Inflammatory macrophage treated with lipopolysaccharide for 1 hour (primary cell): ENCODE measurements at places on chromosomes 12 and 14.

GRCh38 chr12:104602896-104603295 is 146.1 kb downstream of the CHST11 start:
- peak; percentile 57 for DNase-seq

GRCh38 chr14:21476523-21476924 is 235 bp downstream of the RAB2B start:
- no peak for DNase-seq

DNA sequence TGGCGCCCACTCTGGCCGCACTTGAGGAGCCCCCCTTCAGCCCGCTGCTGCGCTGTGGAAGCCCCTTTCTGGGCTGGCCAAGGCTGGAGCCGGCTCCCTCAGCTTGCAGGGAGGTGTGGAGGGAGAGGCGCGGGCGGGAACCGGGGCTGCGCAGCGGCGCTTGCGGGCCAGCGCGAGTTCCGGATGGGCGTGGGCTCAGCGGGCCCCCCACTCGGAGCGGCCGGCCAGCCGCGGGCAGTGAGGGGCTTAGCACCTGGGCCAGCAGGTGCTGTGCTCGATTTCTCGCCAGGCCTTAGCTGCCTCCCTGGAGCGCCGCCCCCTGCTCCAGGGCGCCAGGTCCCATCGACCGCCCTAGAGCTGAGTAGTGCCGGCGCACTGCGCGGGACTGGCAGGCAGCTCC is 8.0 kb upstream of the VWF start:
- DNase-seq: no peak

DNA sequence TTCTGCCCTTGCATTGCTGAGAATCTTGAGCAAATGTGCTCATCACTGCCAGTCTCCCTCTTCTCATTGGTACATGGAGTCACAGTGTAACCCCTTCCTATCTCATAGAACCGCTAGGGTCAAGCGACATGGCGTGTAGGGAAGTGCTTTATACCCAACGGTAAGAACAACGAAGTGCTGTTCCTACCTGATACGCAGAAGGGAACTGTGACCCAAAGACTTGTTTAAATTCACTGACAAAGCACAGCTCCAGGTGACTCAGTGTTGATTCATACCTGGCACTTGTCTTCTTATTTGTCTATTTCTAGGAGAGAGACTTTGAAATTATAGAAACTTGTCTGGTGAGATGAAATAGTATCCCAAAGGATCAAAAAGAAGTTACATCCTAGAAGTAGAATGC is 53.7 kb downstream of the FBXL14 start:
- no peak for DNase-seq

DNA sequence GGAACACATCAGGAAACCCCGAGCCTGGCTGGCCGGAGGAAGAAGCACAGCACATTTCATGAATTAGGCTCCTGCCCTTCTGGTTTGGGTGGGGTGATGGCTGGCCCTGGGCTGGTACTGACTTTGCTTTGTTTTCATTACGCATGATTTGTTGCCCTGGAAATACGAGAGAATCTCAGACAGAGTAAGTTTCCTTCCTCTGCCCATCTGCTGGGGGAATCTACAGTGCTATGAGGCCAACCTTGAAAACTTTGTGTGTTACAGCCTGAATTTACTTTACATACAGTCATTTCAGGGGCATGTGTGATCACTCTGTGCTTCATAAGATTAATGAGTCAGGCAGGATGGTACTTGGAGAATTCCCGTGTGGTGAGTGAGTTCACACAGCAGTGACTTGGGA is 20.5 kb upstream of the SLC5A8 start:
- no peak for DNase-seq

DNA sequence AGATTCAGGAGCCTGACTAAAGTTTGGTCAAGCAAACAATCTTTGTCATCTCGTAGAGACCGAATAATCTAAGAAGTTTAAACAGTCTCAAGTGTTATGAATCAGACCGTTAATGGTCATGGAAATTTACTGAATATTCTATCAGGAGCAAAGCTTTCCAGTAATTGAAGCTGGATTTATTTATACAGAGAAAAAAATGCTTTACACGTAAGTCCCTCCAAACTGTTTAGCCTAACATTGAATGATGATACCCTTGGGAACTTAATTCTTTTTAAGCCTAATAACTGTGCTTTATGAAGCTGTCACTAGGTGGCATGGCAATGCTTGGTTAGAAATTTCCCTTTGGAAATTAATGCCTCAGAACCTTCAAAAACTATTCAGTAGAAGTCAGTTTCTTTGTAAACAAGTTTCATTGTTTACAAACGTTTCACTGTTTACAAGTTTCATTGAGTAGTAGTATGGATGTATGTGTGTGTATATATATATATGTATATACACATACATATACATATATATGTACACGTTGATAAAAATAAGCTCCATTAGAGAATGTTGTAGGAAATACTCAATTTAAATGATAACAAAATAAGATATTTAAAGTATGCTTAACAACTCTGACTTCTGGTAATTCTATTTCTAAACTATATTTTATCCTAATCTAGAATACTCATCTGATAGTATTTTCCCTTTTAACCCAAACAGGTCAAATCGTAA is 32.1 kb downstream of the DEPDC4 start:
- peak; percentile 72 for DNase-seq

GRCh38 chr12:64450711-64451486 is 1.0 kb upstream of the TBK1 start:
- peak; percentile 71 for DNase-seq

DNA sequence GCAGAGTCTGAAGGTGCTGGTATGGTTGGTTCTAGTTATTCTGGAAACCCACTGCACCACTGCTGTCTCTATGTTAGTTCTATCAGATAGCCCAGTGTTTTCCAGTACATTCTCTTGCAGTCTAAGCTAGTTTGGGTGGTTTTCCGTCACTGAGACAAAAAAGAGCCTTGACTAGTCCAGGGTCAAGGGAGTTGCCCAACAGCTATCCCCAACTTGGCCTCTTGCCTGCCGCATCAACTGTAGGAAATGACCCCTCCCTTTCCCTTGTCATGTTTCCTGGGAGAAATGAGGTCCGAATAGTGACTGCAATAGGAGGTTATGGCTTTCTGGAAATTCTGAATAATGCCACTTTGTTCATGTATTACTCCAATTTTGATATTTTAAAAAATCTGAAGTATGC is 160.4 kb downstream of the EFCAB11 start:
- no peak for DNase-seq

DNA sequence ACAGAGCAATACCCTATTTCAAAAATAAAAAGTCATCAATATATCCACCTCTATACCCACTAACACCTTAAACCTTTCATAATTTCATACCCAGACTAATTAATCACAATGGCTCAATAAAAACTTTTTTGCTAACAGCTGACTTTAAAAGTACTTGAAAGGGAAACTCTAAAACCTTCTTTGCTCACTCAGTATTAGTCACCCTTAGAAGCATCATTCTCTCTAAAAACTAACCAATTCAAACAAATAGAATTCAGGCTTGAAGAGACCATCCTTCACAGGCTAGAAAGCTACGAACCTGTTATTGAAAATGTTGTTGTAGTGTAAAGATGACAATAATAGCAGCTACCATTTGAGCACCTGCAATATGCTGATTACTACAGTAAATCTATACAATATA is 37.2 kb downstream of the HECTD1 start:
- DNase-seq: no peak

DNA sequence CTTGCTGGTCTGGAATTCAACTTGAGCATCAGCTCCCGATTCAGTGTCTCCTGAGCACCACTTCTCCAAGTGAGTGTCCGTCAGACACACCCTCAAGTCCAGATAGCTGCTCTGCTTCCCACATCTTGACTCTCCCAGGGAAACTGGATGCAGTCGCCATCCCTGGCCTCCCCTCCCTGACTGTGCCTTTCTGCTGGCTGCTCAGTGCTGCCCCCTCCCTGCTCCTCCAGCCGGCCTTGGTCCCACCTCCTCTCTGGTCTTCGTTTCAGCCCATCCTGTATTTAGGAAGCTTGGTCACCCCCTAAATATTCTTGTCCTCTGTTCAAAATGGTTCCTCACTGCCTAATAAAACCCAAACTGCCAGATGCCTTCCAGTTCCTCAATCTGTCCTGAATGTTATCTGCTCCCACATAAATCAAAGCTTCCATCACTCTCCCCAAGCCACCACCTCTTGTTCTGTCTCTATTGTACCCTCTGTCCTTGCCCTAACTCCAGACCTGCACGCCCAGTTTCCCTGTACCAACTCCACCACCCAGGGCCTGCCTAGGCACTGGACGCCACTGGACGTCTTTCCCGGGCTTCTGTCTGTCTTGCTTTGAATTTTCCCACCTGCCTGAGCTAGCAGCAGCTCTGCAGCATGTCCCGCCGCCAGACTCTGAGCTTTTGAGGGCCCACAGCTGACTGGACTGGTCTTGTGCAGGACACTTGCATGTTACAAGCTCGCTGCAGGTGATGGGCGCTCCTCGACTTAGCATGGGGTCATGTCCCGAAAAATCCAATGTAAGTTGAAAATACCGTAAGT is 33.8 kb downstream of the CCDC92 start:
- DNase-seq: no peak

- DNase-seq: no peak
These were observed 28.3 kb upstream of the HIGD1C start for GRCh38 chr12:50924131-50924438.

- DNase-seq: no peak
These were observed 94.2 kb upstream of the CNOT2 start for GRCh38 chr12:70149013-70149412.

DNA sequence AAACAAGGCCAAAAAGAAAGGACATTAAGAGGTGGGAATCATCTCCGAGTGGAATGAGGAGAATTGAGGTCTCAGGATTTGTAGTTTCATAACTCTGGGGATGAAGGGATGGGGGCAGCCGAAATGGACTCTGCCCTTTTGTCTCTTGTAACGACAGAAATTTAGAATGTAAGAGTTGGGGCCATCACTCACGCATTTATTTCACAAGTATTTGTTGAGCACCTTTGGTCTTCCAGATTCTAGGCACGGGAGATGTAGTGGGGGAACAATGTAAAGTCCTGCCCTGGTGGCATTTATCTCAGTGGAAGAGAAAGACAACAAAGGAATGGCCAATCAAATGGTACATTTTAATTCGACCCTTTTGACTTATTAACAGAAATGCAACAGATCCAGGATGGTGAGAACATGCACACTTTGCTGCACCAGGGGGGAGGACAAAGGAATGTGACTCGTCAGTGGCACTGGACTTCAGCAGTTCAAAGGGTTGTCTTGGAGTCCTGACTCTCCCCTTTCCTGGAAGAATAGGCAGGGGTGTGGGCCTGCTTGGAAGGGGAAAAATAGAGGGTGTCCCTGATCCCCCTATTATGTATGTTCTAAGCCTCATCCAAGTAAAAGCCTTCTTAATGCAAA is 102.0 kb downstream of the TMEM30B start:
- DNase-seq: no peak

GRCh38 chr12:20561871-20562270 is 133.3 kb upstream of the SLCO1C1 start:
- no peak for DNase-seq

DNA sequence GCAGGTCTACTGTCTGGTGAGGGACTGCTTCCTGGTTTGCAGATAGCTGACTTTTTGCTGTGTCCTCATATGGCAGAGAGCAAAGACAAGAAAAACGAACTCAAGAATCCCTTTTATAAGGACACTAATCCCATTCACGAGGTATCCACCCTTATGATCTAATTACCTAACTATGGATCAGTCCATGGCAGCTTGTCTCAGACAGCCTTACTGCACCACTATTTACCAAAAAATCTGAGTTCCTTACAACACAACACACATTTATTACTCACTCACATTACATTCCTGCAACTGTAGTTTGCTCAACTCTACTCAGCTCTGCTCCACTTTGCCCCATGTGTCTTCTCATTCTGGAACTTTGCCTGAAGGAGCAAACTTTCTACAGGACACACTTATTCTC is 10.1 kb upstream of the SLC6A15 start:
- no peak for DNase-seq

DNA sequence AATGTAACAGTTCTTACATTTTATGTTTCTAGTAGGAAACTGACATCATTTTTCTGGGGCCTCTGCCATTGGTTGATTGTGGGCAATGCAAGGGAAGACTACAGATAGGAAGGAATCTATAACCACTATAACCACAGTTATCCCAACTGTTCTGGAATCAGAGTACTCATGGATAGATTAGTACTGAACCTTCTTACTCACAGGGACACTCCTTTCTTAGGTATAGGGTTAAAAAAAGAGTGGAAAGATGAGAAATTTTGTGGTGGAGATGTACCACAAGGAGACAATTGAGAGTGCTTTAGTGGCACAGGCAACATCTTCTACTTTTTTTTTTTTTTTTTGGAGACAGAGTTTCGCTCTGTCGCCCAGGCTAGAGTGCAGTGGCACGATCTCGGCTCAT is 21.0 kb downstream of the TMEM116 start:
- no peak for DNase-seq

GRCh38 chr12:58593557-58594304 is 326.6 kb downstream of the LRIG3 start:
- DNase-seq: no peak

DNA sequence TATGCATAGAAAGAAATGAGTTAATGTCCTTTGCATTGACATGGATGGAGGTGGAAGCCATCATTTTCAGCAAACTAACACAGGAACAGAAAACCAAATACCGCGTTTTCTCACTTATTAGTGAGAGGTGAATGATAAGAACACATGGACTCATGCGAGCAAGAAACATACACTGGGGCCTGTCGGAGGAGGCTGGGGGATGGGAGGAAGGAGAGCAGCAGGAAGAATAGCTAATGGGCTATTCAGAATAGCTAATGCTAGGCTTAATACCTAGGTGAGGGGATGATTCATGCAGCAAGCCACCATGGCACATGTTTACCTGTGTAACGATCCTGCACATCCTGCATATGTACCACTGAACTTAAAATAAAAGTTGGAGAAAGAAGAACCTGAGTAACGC is 29.1 kb upstream of the SYT1 start:
- DNase-seq: no peak
